ENCODE measurements at places on chromosomes 13 and 19.

DNA sequence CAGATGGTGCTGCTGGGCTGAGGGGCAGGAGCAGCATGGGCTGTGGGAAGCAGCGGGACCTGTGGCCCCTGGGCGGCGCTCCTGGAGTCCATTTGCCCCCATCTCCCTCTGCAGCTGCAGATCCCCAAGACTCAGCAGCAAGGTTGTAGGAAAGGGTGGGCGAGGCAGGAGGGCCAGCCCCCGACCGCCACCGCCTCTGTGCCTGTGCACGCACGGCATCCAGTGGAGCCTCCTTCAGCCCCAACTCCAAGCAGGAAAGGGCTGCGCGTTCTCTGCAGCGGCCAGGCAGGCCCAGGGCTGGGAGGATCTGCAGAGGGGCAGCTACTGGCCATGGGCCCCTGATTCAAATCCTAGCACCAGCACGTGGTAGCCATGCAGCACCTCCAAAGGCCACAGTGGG, 20.8 kb downstream of the DPF1 start:
- no peak for DNase-seq

DNA sequence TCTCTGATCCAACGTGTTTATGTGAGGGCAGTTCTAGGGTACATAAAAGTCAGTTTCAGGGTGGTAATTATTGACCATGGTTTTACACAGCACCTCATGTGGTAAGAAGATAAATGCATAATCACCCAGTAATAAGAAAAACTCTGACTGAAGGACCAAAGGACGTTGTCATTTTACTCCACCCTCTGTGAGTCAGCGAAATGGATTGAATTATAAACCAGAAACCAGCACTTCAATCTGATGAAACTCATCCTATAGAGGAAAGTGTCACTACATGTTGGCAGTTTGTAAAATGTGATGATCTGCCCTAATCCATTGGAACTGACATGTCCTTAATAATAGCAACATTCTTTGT, 406.8 kb downstream of the KLF5 start:
- DNase-seq, result no peak

GRCh38 chr19:8610041-8610935, at the start of gene ADAMTS10:
Gene ADAMTS10 (minus strand): TSS chr19:8610715. CDS start chr19:8605710, 5,005 bp downstream.
- peak; percentile 27 for DNase-seq

DNA sequence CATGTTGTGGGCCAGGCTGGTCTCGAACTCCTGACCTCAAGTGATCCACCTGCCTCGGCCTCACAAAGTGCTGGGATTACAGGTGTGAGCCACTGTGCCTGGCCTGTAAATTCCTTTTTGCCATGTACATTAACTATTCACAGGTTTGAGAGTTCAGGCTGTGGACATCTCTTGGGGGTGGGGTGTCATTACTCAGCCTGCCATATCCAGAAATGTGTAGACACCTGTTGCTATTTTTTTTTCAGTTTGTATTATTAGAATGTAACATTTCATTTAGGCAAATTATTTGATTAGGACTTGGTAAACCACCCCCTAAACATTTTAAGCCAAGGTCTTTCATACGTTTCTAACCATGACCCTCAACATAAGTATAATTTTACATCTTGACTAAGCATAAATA, 20.5 kb downstream of the ZNF227 start:
- DNase-seq, result no peak

DNA sequence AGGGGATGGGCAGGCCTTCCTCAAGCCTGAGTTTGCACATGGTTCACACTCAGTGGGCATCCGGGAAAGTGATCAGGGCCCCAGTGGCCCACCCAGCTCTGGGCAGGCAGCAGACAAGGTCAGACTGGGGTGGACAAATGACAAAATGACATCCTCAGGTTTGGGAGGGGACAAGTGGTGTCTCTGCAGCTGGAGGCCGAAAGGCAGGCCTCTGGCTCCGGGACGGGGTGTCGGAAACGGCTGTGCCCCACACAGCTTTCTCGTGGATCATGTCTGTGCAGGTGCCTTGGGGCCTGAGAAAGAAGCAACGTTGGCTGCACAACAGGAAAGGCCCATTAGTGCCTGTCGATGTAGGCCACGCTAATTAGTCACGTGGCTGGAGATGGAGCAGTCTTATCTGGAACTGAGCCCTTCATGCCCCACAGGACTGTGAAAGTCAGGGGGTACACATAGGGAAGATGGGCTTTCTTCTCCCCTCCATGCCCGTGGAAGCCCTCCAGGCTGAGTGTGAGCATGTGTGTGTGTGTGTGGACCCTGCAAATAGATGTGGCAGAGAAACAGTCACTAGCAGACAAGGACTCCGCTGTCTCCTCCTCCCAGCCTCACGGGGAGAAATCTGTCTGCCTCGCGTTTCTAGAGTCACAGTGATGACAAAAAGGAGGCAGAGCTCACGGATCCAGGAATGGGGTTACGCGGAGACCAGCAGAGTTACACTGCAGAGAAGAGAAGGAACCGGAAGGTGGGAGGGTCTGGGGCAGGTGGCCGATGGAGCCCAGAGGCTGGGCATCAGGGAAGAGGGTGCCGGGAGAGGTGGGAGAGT, 44.2 kb downstream of the CHST8 start:
- DNase-seq, result no peak

- no peak for DNase-seq
Observed at GRCh38 chr13:52447815-52448552, 2.5 kb downstream of the VPS36 start.

- DNase-seq, result no peak
Observed at GRCh38 chr19:48030073-48030472, 13.8 kb downstream of the CABP5 start.

DNA sequence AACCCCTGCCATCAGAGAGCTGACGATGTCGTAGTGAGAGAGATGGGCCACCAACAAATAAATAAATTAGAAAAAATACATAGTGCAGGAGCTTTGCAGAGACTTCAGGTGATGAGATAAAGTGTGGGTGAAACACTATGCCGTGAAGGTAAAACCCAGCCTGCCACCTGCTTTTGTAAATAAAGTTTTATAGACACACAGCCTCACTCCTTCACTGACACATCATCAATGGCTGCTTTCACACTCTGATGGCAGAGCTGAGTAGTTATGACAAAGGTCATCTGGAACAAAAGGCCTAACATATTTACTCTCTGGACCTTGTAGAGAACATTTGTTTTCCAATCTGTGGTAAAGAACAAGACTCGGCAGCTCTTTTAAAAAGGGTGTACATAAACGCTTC, 45.0 kb downstream of the MBD3L2B start:
- DNase-seq, result no peak

- DNase-seq, result no peak
Observed at GRCh38 chr19:29840066-29840950, 28.5 kb downstream of the CCNE1 start.

DNA sequence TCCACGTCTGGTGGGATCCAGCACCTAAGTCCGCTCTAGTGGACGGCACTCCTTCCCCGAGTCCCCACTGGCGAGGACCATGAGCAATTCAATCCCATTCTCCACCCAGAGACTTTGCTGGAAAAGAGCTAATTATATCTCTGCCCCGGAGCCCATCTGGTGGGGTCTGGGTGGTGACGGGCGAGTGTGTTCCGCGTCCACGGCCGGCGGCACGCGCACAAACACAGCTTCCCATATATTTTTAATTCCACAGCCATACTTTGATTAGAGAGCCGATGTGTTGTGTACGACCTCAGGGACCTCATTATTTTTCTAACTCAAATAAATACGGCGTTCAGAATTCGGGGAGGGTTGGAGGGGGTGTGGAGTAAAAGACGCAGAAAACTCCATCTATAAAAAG, 64.1 kb upstream of the ADGRE5 start:
- no peak for DNase-seq
